COR-L47 (cell line): ENCODE measurements at places on chromosomes 1 and 21.

DNA sequence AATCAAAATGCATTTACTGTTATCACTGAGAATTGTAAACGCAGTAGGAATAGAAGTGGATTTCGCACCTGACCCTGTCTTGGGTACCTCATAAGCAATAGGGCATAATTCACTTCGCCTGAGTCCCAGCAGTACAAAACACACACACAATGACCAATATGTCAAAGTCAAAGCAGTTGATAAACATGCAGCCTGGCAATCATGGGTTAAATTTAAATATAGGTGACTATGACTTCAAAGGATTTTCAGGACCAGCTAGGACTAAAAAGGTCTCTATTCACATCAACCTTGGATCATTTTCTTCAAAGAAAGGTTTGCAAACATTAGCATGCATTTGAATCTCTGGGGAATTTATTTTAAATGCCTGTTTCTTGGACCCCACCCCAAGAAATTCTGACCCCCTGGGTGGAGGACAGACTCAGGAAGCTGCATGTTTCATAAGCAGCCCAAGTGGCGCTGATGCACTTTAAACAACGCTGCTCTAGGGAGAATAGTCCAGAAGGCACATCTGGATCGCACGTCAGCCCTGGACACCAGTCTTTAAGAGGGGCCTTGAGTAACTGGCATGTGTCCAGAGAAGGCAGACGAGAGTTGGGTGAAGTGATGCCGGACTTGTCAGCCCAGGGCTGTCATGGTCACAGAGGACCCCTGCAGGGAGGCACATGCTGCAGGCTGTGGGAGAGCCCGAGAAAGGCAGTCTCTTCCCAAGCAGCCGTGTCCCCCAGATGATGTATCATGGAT, 55.7 kb upstream of the EFHD2 start:
- peak; percentile 14 for DNase-seq

DNA sequence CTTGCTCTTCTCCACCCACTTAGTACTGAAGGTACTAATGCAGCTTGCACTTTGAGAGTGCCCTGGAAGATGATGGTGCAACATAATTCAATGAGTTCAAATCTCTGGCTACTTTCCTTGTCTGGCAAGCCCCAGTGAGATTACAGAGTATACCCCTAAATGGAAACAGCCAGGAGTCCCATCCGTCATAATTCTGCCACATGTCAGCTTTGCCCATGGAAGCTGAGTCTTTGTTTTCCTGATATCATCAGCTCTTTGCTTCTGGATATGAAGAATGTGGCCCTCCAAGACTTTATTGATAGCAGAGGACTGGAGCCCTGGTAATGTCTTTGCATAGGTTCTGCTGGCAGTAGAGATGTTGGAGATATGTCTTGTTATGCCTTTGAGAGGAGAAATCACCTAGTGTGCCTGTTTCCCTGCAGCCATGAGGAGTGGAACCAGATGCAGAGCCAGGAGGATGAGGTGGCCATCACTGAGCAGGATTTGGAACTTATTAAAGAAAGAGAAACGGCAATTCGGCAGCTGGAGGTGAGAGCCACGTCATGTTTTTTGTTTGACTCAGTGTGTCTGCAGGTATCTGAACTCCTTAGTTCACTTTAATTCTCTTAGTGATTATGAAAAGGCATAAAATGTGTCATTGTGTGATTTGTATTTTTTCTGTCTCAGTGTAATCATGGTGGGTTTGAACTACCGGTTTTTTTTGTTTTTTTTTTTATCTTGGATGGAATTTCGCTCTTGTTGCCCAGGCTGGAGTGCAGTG, 18.7 kb upstream of the PPP1R8 start:
- DNase-seq = no peak

DNA sequence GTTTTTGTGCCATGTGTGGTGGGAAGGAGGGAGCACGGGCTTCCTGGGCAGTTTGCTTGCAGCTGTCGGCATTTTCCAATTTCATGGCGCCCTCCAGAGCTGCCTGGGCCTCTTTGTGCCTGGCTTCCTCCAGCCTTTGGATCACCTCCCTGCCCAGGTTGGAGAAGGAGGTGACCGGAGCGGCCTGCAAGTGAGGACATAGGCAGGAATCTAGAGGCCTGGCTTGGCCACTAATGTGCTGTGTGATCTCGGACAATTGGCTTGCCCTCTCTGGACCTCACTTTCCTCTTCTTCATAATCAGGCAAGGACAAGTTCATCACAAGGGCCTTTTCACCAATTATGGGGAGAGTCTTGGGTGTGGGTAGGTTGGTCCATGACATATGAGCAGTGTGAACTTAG, 245.1 kb downstream of the MATN1 start:
- DNase-seq = no peak

- DNase-seq = peak; percentile 74
These were observed 120.7 kb downstream of the S1PR1 start for GRCh38 chr1:101357444-101357986.

- no peak for DNase-seq
These were observed 53.4 kb downstream of the CD2 start for GRCh38 chr1:116807394-116808199.

GRCh38 chr1:222975472-222976122, 160.8 kb downstream of the DISP1 start:
- no peak for DNase-seq

- no peak for DNase-seq
These were observed 90.9 kb upstream of the RUNX3 start for GRCh38 chr1:25020851-25021590.

DNA sequence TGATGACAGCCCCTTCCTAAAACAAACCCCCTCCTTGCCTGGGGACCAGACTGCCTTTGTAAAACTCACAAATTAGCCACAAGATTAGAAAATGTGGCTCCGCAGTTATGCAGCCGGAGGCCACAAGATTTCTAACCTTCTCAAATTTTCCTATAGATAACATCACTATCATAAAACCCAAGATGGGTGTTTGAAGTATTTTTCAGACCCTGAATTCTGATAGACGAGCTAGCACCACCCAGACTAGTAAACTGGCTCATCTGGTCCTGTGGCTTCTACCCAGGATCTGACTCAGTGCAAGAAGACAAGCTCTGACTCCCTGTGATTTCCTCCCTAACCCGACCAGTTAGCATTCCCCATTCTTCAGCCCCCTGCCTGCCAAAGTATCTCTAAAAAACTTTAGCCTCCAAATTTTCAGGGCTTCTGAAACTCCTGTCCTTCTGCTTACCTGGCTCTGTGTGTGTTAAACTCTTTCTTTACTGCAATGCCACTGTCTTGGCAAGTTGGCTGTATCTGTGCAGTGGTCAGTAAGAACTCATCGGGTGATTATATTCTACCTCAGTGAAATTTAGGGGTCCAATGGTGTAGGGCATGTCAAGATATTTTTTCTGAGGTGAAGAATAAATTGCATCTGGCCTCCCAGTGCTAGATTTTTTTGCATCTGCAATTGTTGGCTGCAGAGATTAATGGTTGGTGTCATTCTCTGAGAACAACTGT, 102.1 kb downstream of the S1PR1 start:
- DNase-seq = no peak

- no peak for DNase-seq
These were observed 52.5 kb upstream of the CNIH3 start for GRCh38 chr1:224563666-224564065.

DNA sequence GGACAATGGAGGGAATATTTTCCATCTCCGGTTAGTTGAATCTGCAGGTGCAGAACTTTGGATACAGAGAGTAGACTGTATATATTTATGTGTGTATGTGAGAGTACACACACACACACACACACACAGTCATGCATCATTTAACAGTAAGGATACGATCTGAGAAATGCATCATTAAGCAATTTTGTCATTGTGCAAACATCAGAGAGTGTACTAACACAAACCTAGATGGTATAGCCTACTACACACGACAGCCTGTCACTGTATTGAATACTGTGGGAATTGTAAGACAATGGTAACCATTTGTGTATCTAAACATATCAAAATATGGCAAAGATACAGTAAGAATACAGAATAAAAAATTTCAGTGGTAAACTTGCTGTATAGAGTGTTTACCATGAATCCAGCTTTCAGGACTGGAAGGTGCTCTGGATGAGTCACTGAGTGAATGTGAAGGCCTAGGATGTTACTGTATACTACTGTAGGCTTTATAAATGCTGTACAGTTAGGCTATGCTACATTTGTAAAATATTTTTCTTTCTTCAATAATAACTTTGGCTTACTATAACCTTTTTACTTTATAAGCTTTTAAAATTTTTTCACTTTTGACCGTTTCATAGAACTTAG, 138.5 kb downstream of the ZZZ3 start:
- DNase-seq = no peak

- no peak for DNase-seq
These were observed 28.7 kb downstream of the FCRL3 start for GRCh38 chr1:157671895-157672294.

GRCh38 chr1:236543065-236543669, 19.4 kb downstream of the LGALS8 start:
- DNase-seq = no peak

GRCh38 chr1:25615563-25616094, 962 bp upstream of the MAN1C1 start:
- DNase-seq = no peak

- DNase-seq = no peak
These were observed 9.7 kb upstream of the GNG4 start for GRCh38 chr1:235659186-235659771.

DNA sequence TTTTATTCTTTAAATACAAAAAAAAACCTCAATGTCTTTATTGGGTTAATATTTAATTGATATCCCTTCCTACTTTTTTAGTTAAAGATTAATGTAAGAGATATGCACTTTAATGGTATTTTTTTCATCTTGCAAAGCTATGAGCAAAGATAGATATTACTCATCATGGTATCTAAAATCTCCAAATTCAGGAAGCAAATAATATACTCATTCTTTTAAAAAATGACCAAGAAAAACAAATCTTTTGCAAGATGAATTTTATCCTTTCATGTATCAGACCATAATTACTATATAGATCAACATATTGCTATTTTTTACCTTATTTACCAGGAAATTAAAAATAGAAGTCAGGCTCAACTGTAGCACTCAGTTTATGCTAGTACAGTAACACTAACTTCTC, 330.4 kb downstream of the KCNT2 start:
- DNase-seq = no peak

DNA sequence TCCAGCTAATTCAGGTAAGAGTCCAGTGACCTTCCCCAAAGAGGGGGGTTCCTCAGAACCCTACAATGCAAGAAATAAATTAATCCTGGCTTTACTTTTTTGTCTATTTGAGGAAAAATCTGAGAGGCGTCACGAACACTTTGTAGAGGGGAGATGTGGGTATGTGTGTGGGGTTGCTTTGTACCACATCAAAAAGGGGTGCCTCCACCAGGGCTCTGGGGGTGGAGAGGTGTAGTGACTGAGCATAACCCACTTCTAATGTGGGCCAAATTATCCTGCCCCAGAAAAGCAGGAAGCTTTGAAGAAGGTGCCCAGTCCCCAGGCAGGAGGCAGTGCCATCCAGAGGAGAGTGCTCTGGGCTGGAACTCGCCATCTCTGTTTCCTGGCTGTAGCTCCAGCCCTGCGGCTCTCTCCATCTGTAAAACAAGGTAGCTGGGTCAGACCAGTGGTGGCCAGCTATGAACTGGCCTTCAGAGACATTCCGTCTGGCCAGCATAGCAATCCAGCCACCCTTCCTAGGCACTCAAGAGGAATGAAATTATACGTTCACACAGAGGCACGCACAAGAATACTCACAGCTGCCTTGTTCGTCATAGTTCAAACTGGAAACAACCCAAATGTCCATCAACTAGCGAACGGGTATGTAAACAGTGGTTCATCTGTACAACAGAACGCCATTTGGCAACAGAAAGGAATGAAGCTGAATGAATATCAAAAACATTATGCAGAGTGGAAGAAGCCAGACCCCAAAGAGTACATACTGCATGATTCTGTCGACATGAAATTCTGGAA, 45.4 kb upstream of the TNFRSF1B start:
- DNase-seq = no peak

DNA sequence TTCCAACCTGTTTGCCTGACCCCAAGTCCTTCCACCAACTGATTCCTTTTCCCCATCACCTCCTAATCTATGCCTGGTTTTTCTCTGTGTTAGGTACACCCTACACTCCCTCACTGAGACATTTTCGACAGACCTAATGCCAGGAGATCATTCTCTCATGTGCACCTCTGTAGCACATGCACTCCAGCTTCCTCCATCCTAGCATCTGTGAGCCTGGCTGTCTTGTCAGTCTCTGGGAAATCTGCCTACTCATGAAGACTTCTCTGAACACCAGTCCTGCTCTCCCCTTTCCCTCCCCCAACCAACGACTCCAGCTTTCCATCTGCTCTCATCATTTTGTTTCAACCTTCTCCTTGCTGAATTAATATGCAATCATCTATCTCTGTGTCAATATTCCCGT, 987 bp downstream of the MED8 start:
- DNase-seq = no peak

DNA sequence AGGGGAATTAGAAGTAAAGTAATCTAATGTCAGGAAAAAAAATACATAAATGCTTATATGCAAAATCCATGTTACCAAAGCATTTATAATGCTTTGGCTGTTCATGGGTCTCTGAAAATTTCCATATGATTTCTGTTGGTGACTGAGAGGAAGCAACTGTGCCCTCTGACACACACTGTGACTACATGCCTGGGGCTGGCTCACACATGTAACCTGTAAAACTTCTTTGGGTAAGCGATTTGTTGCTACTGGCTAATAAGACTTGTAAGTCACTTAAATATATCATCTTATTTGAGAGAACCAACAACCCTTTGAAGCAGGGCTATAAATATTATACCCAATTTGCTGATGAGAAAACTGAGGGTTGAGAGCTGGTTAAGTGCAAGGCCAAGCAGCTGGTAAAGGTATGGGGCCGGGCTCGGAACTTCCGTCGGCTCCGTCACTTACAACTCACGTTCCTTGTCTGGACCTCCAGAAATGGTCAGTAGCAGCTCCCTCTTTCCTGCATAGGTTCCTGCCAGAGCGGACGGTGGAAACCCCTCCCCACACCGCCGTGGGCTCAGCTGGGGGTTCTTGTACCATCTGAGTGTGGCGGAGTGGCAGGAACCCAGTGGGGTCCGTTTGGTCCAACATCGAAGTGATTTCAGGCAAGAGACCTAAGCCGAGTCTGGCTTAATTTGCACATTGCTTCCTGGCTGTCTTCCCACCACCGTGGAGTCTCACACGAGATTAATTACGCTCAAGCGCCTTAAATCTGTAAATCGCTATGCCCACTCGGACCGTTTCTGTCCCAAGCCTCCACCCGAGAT, 714 bp downstream of the DFFA start:
- DNase-seq = peak; percentile 14

DNA sequence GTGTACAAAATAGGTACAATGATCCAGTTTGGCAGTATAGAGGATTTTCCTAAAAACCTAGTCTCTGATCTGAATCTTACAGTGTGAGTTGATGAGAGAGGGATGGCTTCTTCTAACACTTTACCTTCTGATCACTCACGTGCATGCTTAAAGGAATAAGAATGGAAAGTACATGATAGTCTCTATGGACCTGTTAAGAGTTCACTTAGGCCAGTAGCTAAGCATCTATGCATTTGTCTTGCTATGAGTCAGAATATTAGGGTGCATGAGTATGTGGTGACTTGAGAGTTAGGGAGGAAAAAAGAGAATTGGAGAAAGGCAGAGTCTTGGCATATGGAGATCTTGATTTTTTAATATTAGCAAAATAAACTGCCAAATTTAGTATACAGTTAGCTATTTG, 206.3 kb downstream of the COL11A1 start:
- no peak for DNase-seq
